ENCODE measurements at places on chromosomes 5 and 9.

GRCh38 chr5:75405296-75405695, 68.3 kb downstream of the HMGCR start:
- no peak for DNase-seq

GRCh38 chr5:95759634-95760033, 28.5 kb downstream of the RHOBTB3 start:
- no peak for DNase-seq

- DNase-seq, result no peak
Measured at GRCh38 chr5:43106290-43106638, 14.4 kb upstream of the ZNF131 start.

DNA sequence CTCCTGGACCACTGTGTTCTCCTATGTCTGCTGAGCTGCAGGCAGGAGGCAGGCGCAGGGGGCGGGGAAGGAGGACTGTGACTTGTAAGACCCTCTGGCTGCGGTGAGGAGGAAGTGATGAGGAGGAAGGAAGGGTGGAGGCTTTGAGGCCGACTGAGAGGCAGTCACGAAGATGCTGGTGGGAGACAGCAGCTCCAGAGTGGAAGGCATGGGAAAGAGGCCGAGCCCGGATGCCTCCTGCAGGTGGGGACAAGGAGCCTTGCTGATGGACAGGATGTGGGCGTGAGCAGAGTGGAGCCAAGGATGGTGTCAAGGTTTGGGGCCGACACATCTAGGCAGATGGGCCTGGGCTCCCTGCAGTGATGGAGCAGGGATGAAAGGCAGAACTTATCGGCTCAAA, 74.3 kb upstream of the ICE1 start:
- no peak for DNase-seq

DNA sequence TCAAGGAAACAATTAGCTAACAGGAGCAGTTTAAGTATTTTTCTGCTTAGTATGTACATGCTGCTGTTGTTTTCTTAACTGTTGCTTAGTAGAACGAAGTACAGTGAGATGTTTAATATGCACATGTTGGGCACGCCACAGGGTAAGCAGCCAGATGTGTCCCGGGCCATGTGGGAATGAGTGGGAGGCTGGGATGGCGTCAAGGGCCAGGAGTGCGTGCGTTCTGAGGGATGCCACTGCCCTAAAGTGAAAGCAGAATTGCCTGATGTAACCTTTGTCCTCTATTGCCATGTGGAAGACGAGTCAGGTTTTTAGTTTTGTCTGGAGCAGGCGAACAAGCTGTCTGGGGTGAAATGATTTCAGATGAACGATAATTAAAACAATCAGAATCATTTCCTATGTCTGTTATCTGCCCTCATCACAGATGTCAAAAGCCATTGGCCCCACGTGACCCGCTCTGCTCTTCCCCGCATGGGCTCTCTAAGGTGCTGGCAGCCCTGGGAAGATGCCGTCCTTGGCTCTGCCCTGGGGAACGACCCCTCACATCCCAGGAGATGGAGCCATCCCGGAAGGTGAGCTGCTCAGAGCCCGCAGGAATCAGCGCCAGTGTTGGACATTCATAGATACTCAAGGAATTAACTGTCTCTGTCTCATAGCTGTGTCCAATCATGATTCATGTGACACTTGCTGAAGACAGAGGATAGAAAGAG, 356.6 kb upstream of the IRX4 start:
- DNase-seq, result no peak

DNA sequence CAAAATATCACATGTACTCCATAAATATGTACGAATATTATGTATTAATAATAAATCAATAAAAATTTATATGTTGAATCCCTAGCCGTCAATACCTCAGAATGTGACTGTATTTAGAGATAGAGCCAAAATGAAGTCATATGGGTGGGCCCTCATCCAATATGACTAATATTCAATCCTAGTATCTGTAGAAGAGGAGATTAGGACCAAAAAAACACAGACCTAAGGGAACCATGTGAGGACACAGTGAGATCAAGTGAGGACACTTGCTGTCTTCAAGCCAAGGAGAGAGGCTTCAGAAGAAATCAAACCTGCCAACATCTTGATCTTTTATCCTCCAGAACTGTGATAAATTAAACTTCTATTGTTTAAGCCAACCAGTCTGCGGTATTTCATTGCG, 3.7 kb upstream of the AMACR start:
- no peak for DNase-seq

DNA sequence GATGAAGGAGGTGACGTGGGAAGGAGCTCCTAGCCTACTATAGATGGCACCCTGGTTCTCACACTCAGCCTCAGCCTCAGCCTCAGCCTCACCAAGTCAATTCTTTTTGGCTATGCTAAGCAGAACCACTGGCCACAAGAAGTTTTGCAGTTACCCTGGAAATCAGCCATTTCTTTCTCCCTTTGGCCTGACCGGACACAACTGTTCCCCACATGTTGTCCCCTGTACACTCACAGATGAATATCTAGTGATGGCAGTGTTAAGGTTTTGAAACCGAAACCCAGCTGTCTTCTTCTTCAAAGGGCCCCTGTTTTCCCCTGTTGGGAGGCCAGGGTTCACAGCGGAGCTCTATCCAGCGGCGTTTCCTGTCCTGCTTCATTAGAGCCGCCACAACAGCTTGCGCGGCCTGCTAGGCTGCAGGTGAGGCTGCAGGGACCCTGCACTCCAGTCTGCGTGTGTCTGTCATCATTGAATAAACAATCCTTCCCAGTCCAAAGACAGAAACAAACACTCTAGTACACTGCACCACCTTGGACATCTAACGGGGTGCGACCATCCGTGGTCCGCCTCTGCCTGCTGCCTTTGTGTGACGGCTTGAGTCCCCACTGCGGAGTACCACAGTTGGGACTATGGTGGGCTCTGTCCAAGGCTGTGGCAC, 250.5 kb downstream of the DENND1A start:
- peak; percentile 76 for DNase-seq

DNA sequence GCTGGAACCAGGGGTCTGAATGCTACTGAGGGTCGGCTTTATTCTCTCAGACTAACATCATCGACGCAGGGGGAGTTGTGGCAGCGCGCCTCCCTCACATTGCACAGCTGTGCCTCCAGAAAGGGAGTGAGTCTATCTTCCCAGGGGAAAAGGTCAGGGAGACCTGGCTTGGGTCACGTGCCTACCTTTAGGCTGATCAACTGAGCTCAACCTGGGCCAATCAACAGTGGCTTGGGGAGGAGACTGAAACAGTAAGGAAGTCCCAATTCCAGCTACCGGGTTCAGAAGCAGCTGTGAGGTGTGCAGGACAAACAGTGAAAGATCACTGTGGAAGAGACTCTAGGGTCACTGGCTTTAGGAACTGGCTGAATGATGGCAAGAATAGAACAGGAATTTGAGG, 14.3 kb downstream of the SNX30 start:
- DNase-seq, result peak; percentile 33

DNA sequence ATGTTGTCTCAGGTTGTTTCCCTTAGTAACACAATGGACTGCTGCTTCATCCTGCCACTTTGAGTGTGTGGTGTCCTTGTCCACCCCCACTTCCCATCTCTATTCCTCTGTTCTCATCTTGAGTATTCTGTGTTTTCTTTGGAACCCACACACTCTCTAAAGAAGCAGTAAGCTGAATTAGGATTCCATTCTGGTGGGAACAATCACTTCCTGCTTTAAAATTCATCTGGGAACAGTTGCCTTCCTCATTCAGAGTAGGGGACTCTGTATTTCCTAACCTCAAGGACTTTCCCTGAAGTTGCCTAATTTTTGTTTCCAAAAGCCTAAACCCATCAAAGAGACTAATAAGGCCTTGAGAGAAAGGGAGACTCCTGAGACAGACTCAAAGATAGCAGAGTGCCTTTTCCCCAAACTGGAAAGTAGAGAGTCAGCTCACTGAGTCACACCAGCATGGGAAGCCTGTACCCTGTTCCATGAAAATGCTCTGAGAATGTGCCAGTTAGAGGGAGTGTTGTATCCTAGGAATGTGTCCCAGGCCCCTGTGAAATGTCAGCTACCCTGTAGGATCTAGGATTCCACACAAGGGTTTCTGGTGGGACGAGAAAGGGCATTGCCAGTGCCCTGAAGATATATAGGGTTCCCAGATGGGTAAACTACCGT, 63.6 kb downstream of the CCDC192 start:
- no peak for DNase-seq

DNA sequence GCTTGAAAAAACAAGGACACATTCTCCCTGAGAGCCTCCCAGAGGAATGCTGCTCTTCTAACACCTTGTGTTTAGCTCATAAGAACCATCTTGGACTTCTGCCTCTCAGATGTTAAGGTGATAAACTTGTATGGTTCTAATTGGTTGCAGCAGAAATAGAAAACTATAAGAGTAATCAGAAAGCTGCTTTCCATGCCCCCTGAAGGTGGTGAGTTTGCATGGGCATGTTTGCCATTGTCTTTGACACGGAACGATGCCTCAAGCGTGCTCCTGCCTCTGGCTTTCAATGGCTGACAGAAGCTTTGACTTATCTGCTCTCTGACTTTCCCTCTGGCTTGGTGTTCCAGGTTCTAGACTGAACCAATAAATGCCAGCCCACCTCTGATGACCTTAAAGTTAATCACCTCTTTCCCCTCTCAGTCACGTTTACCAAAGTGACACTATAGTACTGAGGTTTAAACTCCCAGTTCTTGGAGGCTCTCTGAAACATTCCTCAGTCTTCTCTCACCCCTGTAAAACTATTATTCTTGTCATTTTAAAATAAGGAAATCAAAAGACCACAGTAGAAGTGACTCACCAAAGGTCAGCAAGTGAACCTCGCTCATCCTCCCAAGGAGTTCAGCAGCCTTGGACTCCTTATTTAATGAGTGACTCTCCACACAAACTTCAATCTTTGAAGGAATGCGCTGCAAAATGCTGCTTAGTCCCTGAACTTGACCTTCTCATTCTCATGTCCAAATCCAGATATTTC, 103.6 kb downstream of the PIK3R1 start:
- DNase-seq, result no peak

- DNase-seq, result no peak
Measured at GRCh38 chr5:143297756-143298155, 105.7 kb downstream of the NR3C1 start.

GRCh38 chr5:95718203-95718602, 12.9 kb upstream of the RHOBTB3 start:
- no peak for DNase-seq

- DNase-seq, result peak; percentile 59
Measured at GRCh38 chr9:16505199-16505598, 365.3 kb downstream of the BNC2 start.

DNA sequence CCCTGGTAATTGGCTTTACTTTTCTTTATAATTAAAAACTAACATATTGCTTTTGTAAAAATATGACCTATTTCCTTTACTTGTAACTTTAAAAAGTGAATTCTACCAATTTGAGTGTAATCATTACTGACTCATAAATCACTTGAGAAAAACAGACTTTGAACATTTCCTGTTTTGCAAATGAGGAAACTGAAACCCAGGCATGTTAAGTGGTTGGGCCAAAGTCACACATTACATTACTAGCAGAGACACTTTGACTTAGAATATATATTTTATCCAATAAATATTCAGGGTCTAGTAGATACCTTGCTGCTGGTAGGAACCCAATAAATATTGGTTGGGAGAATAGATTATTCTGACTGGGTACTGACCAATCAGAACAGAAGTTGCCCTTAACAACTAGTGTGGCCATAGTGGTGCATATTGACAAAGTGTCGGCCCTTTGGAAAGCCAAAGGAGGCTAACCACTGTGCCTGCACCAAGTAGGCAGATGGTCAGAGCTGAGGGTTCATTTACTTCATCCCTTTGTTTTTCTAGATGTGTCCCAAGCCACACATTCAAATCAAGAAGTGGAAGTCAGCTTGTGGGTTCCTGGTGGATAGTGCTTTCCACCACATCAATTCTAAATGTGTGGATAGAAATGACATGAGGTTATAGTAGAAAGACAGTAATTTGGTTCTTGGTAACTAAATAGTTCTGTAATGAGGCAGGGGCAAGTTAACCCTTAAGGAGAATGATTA, 365.1 kb upstream of the RIOK2 start:
- no peak for DNase-seq

- no peak for DNase-seq
Measured at GRCh38 chr5:147648597-147648996, 133.9 kb downstream of the JAKMIP2 start.
